CD4-positive, alpha-beta T cell treated with Interleukin-6 at 100 ng/mL for 8 hours (primary cell): ENCODE measurements at places on chromosomes 2 and 18.

GRCh38 chr2:66443186-66443978 lies 8.5 kb downstream of the MEIS1 start:
- DNase-seq: no peak

- DNase-seq: no peak
Observed at GRCh38 chr2:203797276-203797675, 70.3 kb upstream of the CTLA4 start.

- DNase-seq: no peak
Observed at GRCh38 chr2:130357864-130358263, 2.0 kb downstream of the PTPN18 start.

DNA sequence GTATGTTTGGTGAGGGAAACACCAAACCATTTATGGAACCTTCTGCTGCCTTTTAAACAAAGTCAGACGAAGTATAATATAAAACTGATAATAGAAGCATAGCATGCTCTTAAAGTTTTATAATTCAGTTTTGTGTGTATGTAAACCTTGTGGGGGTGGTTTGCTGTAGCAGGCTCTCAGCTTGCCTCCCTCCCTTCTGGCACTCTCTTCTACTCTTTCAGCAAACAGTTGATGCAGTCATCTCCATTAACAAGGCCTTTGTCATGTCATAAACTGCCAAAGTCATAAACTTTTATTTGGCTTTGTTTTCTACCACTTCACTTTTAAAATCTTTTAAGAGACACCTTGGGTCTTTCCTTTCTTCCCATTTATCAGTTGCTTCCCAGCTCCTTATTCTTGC lies 448.2 kb upstream of the SETBP1 start:
- no peak for DNase-seq

- DNase-seq: no peak
Observed at GRCh38 chr2:222750533-222750932, 79.1 kb downstream of the MOGAT1 start.

DNA sequence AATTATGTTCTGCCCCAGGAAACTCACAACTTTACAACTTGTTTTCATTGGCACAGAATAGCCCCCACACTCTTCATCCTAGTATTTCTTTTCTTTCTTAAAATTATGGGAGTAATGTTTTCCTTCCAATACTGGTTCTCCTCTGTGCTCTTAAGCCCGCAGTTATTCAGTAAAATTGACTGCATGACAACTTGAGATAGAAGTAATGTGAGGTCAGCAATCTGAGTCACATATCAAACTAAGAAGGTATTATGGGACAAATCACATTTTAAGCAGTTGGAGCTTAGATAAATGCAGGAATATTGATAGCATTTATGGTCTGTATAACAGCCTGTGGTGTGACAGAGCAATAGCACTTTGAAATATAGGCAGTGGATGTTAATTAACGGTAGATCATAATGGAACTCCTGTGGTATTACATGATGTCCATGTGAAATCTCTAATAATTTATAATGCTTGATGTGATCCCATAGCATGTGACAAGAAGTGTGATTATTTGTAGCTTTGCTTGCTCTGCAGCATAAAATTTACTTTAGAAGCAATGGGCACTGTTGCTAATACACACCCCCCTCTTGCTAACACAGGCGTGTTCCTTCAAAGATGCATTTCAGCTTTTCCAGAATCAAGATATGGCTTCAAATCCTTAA lies 351.4 kb upstream of the CDH20 start:
- DNase-seq: no peak

GRCh38 chr18:47150824-47151366 lies 595 bp upstream of the HDHD2 start:
- no peak for DNase-seq

DNA sequence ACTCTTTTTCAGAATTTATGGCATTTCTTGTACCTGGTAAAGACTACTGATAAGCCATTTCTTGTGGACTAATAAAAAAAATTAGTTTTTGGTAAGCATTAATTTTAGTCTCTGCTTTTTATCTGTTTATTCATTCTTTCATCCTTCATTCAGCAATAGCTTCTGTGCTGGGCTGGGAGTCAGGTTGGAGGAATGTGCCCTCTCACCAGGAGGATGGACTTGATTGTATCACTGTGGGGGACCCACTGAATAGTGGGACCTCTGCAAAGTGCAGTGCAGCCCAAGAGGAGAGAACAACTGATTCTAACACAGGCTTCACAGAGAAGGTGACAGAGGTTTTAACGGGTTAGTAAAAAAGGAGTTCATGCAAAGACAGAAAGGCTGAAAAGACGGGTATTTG lies 39.1 kb downstream of the CDC42EP3 start:
- no peak for DNase-seq

DNA sequence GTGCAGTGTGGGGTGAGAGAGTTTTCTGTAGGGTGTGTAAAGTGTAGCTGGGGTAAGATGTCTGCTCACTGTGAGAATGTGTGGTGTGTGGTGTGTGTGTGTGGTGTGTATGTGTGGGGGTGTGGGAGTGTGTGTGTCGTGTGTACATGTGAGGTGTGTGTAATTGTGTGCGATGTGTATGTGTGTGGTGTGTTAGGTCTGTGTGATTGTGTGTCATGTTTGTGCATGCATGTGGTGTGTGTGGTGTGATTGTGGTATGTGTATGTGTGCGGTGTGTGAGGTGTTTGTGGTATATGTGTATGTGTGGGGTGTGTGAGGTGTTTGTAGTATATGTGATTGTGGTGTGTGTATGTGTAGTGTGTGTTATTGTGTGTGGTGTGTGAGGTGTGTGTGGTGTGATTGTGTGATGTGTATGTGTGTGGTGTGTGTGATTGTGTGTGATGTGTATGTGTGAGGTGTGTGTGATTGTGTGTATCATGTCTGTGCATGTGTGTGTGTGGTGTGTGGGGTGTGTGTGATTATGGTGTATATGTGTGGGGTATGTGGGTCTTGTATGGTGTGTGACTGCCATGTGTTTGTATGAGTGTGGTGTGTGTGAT lies 241.7 kb upstream of the HDAC4 start:
- DNase-seq: no peak

GRCh38 chr18:11849841-11850634 lies 1.2 kb upstream of the CHMP1B start:
- peak; percentile 39 for DNase-seq

DNA sequence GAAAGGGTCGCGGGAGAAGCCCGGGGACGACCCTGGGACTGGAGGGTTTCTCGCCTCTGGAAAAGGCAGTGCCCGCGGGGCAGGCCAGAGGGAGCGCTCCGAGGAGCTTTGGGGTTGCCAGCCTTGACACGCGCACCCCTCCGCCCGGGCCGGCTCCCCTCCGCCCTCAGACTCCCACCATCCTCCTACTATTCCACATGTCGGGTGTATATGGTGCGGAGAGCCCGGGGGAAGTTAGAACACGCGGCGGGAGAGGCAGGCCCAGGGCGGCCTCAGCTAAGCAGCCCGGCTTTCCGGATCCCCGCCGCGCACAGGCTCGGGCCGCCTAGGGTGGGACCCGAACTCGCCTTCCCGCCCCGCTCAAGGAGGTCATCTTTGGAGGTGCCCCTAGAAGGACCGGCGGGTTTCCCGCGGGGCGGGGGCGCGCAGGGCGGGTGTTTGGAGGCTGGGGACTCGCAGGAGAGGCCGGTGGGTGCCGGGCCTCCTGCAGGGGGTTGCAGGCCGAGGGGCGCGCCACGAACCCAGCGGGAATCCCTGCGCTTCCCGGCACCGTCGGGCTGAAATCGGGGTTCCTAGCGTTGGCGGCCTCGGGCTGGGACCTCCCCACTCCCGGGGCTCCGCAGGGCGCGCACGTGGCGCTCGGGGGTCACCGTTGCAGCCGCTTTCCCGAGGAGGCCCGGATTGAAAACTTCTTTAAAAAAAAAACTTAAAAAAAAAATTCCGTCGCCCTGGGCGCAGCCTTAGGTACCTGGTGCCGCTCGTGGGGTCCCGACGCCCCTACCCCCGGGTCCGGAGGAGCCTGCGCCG lies 3.7 kb downstream of the NFATC1 start:
- DNase-seq: no peak

- DNase-seq: no peak
Observed at GRCh38 chr2:149278161-149278871, 52.1 kb upstream of the LYPD6 start.

- DNase-seq: no peak
Observed at GRCh38 chr2:3468296-3468988, 50.9 kb downstream of the ADI1 start.

GRCh38 chr2:241635756-241636155 lies 1.2 kb downstream of the THAP4 start:
- no peak for DNase-seq

DNA sequence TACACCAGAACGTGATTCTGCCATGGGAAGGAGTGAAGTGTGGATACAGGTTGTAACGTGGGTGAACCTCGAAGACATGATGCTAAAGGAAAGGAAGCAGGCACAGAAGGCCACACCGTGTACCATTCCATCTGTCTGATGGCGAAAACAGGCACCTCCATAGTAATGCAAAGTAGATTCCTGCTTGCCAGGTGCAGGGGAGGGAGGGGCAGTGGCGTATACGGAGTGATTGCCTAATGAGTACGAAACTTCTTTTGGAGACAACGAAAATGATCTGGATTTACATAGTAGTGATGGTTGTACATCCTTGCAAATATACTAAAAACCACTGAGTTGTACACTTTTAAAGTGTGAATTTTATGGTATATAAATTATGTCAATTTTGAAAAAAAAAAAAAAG lies 106.7 kb downstream of the GBX2 start:
- DNase-seq: no peak

DNA sequence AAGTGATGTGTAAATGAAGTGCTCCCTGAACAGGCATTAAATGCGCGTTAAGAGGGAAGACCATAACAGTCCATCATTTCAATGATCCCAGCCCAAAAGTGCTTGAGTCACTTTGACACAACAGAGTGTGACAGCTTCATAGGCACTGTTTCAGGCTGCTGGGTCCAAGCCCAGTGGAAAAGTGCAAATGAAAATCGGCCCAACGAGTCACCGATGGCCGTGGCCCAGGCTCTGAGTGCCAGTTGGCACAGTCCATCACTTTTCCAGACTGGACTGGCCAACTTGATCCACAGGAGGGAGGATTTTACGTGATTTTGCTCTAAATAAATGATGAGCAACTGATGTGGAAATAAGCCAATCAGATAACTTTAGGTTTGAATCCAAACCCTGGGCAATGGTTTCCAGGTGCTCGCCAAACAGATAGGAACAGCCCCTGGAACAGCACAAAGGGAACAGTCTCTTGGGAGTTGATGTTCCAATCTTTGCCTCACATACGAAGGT lies 114.0 kb downstream of the SP3 start:
- no peak for DNase-seq

DNA sequence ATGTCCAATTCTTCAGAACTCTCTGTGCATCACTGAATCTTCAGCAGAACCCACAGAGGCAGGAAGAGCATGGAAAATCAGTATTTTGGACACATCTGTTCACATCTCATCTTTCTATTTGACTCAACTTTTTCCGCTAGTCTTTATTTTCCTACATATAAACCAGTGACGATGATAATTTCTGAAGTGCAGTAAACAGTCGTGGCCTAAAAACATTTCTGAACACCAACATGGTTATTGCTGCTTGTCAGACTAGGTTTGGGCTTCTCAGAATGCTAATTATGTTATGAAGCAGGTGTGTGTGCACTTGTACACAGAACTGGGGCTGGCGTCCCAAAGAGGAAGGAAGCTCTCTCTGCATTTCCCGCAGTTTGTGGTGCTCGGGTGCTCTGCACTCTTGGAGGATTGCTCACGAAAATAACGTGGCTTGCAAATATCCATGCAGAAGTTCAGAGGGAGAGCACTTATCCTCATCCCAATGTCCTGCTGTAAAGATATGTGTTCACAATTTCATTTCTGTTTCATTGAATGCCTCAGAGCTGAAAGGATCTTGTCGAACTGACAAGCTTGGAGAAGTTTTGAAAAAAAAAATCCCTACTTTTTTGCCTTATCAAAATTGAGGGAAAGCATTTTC lies 50.8 kb downstream of the EDAR start:
- DNase-seq: peak; percentile 15

GRCh38 chr2:74658516-74658915 lies 4.5 kb downstream of the SEMA4F start:
- DNase-seq: no peak

GRCh38 chr2:135349941-135350340 lies 181.1 kb downstream of the ZRANB3 start:
- no peak for DNase-seq

GRCh38 chr2:122681626-122682025 lies 926.2 kb downstream of the TSN start:
- DNase-seq: no peak

GRCh38 chr2:230650585-230651137 lies 62.0 kb upstream of the CAB39 start:
- no peak for DNase-seq
